ENCODE measurements at places on chromosomes 12 and 14.

DNA sequence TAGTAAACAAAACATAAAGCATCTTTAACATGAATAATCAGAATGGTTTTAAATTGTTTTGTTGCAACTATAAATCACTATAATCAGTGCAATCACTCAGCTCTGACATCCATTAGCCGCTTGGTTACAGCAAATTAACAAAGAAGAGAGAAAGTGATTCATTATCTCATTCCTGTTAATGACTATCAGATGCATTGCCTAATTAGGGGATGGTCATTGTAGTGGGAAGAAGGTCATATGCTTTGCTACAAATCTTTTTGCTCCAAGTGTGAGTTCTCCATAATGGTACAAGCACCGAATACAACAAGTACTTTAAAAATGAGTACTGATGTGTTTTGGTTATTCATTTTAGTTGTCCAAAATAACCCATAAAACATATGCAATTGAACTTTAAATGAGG, 272.0 kb downstream of the AKAP6 start:
- no peak for DNase-seq

DNA sequence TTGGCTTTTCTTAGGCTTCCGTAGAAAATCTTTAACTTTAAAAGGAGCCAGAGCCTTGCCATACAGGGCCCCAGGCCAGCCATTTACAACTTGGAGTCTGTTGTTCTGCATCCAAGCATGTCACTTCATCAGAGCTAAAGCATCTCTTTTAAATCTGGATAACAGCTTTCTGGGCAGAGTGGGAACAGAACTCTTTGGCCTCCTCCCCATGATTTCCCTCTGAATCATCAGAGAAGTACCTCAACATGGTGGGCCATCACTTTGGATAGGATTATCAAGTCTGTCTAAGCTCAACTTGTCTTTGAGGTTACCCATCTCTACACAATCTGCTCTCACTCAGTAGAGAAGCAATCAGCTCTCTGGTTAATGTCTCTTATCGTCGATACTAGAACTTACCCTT, 170.9 kb downstream of the SLC6A15 start:
- DNase-seq: peak; percentile 72

DNA sequence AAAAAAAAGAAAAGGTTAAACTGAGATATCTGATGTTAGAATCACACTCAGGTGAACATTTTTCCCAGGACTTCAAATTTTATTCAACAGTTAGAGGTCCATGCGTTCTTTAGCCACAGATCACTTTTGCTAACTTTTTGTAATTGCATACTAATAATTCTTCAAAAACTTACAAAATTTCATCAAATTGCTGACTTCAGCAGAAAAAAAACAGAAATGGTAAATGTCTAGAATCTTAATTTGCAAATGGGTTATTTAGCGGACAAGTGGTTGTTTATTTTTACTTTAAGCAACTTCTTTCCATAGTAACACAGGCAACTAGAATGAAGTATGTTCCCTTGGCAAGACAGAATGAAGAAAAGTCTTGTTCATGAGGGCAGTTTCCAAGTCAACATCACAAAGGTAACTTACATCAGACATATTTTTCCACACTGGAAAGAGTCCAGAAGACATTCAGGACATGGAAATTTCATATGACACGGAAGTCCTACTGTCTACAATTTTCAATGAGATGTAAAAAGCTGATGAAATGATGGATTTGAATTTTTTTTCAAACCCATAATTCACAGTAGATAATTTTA, 62.5 kb upstream of the SOX5 start:
- no peak for DNase-seq

GRCh38 chr12:63909746-63910145, 65.2 kb downstream of the SRGAP1 start:
- no peak for DNase-seq

DNA sequence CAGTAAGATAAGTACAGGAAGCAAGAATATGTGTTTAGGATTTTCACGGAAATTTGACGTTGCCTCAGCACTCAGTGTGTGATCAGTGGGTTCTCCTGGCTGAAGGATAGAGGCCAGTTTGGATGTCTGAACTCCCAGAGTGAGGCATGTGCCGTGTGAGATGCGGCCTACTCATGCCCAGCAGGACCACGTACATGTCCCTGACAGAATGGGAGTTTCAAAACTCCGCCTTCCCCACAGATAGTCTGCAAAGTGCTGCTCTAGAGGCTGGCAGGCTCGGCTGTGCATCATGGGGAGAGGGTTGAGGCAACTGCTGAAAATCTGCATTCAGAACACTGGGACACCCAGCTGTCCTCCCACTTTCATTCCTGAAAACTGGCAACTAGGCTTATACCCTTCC, 58.3 kb downstream of the NINJ2 start:
- no peak for DNase-seq

DNA sequence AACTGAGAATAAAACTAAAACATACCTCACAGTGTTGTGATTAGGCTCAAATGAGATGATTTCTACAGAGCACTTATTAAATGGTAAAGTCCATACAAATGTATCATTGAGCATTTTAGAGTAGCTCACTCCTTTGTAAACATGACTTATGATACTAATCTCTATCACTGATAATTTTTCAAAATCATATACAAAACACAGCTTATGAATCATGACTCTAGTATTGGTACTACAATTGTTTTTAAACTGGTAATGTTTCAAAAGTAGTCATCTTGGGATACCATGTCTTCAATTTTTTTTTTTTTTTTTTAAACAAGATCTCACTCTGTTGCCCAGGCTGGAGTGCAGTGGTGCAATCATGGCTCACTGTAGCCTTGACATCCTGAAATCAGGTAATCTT, 40.1 kb upstream of the KRR1 start:
- no peak for DNase-seq

GRCh38 chr12:81942594-81942993, 183.4 kb upstream of the PPFIA2 start:
- no peak for DNase-seq

- no peak for DNase-seq
These were observed 85.5 kb upstream of the PTPRB start for GRCh38 chr12:70722584-70723343.

- DNase-seq: no peak
These were observed 34.5 kb downstream of the USP44 start for GRCh38 chr12:95516757-95517156.

- DNase-seq: no peak
These were observed at the start of gene ADCY4 for GRCh38 chr14:24334431-24335291. Gene ADCY4, minus strand, starts transcription at chr14:24335071. Its CDS starts 419 bp downstream, at chr14:24334652.

- no peak for DNase-seq
These were observed 11.2 kb upstream of the HOXC13 start for GRCh38 chr12:53927220-53928029.

GRCh38 chr14:65210118-65210821, 108.0 kb upstream of the MAX start:
- no peak for DNase-seq

- no peak for DNase-seq
These were observed 28.8 kb downstream of the SERPINA3 start for GRCh38 chr14:94640721-94641631.

DNA sequence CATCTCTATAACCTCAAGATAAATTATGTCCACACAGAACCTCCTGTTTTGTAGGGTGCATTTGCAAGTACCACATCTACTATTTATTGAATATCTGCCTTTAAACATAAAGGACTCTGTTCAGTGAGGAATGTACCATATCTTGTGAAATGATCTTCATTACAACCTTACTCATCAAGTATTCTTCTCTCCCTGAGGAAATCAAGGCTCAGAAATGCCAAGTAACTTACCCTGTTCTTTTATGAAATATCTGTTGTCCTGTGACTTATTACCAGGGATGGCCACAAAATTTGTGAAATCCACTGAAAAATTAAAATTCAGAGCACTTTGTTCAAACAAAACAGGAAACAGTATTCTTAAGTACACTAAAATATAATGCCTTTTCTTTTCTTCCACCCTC, 366.7 kb downstream of the GALC start:
- no peak for DNase-seq

DNA sequence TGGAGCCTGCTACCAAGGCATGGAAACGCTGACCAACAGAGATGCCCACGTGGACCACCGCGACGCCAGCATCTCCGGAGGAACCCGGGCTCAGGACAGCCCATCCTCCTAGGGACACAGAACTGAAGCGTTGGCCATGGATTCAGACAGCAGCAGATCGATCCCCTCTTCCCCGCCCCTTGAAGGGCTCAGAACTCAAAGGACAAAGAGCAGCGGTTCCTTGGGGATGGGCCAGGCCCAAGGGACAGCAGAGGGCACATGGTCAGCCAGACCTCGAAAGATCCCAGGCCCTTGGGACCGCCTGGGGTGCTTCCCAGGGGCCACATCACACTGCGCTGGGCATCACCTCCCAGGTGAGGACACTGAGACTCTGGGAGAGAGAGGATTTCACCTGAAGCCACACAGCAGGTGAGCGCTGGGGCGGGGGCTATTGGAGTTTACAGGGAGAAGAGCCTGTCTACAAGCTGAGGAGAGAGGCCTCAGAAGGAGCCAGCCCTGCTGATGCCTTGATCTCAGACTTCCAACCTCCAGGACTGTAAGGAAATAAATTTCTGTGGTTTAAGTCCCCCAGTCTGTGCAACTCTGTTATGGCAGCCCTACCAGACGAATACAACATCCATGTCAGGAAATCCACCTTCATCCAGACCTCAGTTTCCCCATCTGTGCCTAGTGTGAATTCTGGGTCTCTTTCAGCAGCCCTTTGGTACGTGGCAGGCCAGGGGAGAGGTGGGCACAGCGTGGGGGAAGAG, 49.4 kb downstream of the CCNK start:
- no peak for DNase-seq

DNA sequence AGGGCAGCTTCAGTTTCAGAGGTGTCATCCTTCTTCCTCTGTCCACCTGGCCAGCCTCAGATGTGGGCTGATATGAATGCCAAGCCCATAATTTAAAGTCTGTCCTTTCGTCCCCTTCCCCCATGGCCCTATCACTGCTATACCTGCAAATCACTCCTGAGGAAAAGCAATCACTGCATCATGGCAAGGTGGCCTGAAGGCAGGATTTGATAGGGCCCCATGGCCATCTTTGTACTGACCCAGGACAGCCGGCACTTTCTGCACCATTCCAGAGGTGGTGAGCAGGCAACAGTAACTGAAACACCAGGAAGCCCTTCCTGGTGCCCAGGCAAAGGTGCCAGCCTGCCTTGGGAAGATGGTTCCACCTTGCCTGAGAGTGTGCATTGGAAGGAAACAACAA, 60.8 kb downstream of the ANO2 start:
- no peak for DNase-seq

GRCh38 chr14:90828642-90829487, 12.6 kb upstream of the TTC7B start:
- DNase-seq: no peak

GRCh38 chr14:67680121-67680602, 5.7 kb upstream of the VTI1B start:
- no peak for DNase-seq
